ENCODE measurements at places on chromosomes 2 and 18. TPM values are rescaled to one million over a fixed set of nuclear protein-coding genes. Genes with fewer than 3 reads are reported as not detected.

Gene HK2
- 18.5 TPM for total RNA-seq

Gene TXNDC2
- total RNA-seq = 0.28 TPM

DNA sequence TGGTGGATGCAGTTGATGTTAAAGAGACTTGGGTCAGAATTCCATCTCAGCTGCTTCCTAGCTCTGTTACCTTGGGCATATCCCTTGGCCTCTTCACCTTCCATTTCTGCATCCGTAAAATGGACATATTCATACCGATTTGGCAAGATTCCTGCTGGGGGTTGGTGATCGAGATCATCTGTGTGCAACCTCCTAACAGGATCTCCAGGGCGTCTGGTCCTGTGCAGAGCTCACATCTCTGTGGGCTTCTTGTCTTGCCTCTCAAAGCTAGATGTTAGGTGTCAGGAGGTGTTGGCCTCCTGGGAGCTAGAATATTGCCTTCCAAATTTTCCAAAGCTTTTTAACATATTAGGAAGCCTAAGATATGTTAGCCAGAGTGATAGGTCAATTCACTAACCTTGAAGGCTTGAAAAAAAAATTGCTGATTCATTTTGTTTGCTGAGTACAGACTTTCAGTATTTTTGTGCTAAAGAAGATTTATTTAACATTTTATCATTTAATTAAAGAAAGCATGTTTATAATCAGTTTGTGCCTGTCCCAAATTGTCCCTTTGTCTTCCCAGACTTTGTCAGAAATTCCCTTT is 69.7 kb upstream of the ZNF516 start:
- H3K4me3 ChIP-seq = peak overlapping the region; percentile 39
- no peak for DNase-seq
- H3K27ac ChIP-seq = peak overlapping the region; percentile 90
- H3K36me3 ChIP-seq = no peaks in the 10 kb centered on the region
- H3K4me1 ChIP-seq = peaks cover 21% of the 10 kb centered on the region

DNA sequence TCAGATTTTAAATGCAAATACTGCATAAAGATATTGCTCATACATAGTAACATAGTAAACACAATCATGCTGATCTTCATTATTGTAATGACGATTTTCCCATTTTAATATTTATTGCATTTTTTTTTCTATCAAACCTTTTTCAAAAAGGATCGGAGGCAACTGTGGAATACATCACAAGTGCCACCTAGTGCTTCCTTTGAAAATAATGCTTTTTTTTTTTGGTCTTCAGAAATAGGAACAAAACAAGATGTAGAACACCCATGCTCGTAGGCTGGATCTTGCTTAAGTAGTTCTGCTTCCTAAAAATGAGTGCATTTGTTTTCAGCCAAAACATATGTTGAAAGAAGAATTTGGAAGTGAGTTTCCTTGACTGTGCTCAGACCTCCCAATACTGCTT is 35.7 kb upstream of the GPR155 start:
- H3K36me3 ChIP-seq = no peaks in the 10 kb centered on the region
- no peak overlapping the region for H3K4me3 ChIP-seq
- H3K4me1 ChIP-seq = no peaks in the 10 kb centered on the region
- DNase-seq = no peak
- H3K27me3 ChIP-seq = peaks cover 19% of the 10 kb centered on the region

Data from chondrocyte (in vitro differentiated cells).